ENCODE measurements at places on chromosomes 4 and X. TPM values are rescaled to one million over a fixed set of nuclear protein-coding genes. Genes with fewer than 3 reads are reported as not detected.

DNA sequence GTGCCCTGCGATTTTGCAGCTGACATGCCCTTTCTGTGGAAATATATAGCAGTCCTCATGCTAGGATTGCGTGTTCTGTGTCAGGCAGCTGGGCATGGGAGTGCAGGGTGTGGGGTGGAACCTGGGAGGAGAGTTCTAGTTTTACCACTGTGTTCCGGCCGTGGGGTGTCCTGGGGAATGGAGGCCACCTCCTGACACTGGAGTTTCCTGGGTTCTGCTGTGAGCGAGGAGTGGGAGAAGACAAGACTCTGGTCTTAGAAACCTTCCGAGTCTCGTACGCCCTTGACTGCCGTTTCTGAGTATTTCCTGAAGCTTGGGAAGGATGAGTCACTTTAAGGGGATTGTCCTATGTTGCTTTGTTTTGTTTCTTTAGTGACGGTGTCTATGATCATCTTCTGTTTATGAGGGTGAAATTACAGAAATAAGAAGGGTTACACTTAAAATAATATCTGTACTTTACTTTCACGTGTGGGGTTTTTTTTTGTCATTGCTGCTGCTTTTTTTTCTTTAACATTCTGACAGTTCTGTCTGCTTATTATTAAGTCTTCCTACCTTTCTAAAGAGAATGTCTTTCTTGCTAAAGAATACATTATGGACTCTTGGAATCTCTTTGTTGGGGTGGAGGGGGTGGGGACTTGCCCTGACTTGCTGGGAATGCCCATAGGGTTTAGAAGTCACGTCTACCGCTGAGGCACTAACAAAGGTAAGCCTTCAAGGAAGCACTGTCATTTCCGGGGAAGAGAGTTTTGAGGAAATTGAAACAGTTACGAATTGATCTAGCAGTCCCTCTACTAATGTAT is 19.1 kb downstream of the CD99 start:
- no peak for DNase-seq

The GAGE2A gene
- not detected for total RNA-seq

The IL15 gene
- 2.9 TPM for total RNA-seq

The TKTL1 gene
- total RNA-seq: 6.8 TPM

The MAML3 gene
- 2.0 TPM for total RNA-seq

- no peak for DNase-seq
Observed at GRCh38 chrX:44306356-44306755, 37.1 kb downstream of the EFHC2 start.
